ENCODE measurements at places on chromosomes 1 and 21.

- DNase-seq = no peak
These were observed 100.6 kb upstream of the OLIG2 start for GRCh38 chr21:32925098-32925497.

DNA sequence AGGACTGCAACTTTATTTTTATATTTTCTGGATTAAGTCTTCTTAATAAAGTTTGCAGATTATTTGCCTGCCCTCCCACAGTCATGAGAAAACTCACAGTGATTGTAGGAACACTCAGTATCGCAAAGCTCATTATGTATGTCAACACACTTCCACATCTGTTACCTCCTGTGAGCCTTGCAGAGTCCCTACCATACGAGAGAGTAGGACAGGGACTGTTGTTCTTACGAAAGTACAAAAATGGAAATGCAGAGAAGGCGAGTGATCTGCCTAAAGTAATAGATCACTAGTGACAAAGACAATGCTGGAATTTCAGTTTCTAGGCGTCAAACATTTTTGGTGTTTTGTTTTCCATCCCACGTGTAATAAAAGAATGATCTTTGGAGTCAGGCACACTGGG, 131.7 kb downstream of the SYT2 start:
- no peak for DNase-seq

DNA sequence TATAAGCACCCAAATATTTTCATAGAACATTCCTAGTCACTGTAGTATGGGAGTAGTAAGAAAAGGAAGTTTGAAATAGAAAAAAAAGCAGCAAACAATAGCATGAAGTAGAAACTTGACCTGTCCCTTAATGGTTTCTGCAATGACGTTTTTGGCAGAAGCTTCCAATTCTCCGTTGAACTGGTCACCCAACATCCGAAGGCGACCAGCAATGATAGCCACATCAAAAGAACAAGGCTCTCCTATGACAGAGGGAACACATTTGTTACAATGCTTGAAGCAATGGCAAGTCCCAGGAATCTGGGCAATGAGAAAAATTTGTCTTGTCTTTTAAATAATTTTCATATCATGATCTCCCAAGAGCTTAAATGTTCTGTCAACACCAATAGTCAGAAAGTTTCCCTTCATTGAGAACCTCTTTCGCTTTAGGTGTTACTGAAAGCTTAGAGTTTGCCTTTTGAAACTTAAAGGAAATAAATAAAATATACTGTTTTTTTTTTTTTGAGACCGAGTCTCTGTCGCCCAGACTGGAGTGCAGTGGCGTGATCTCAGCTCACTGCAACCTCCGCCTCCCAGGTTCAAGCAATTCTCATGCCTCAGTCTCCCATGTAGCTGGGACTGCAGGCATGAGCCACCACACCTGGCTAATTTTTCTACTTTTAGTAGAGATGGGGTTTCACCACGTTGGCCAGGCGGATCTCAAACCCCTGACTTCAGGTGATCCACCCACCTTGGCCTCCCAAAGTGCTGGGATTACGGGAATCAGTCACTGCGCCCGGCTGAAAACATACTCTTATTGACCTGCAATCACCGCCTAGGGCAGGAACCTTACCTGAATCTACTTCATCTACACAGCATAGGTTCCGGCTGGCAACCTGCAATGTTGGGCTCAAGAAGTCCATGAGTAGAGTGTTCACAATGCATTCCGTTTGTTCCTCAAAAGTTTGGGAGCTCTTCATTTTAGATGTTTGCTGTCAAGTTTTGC, 672 bp downstream of the BCL2L15 start:
- no peak for DNase-seq

GRCh38 chr1:193525917-193526710, 339.7 kb upstream of the B3GALT2 start:
- no peak for DNase-seq

DNA sequence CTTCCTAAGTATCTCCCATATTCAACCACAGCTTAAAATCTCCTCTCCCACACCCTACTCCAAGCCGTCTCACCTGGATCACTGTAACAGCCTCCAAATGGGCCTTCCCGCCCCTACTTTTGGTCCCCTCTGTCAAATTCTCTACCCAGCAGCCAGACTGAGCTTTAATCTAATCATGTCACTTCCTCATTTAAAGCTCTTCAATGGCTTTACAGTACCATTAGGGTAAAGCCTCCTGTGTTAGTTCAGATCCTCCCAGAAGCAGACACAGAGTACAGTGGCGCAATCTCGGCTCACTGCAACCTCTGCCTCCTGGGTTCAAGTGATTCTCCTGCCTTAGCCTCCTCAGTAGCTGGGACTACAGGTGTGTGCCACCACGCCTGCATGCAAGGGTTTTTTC, 46.8 kb upstream of the PSEN2 start:
- no peak for DNase-seq

GRCh38 chr1:205934788-205935187, 8.5 kb downstream of the SLC26A9 start:
- DNase-seq = no peak

GRCh38 chr1:92461364-92462097, 25.2 kb downstream of the GFI1 start:
- no peak for DNase-seq

DNA sequence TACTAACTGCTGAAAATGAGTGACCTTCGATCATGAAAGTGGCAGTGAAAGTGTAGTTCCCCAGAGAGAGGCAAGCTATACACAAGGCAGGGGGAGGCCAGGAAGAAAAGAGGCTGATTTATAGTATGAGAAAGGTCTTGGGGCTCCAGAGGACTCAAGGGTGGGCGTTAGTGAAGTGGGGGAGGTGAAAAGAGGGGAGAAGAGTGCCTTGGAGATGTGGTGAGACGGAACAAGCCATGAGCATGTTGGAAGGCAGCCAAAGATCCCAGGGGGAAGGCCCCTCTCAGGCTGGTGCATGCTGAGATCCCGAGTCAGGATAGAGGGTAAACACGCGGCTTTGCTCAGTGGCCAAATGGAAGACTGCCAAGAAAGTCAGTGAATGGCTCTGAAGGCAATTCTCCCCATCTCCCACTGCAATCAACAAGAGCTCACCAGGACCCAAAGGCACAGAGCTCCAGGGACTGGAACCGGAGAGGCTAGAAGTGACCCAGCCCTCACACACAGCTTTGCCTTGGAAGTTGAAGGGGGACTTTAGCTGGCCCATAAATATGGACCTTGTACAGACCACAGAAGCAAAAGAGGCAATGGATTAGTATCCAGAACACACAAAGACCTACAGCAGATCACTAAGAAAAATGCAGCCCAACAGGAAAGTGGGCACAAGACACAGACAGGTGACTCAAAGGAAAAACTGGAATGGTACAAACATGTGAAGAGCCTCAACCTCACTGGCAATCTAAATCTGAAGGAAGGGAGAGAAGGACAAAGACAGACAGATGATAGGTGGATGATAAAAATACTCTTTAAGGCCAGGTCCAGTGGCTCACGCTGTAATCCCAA, 49.6 kb downstream of the HSF2BP start:
- DNase-seq = no peak

DNA sequence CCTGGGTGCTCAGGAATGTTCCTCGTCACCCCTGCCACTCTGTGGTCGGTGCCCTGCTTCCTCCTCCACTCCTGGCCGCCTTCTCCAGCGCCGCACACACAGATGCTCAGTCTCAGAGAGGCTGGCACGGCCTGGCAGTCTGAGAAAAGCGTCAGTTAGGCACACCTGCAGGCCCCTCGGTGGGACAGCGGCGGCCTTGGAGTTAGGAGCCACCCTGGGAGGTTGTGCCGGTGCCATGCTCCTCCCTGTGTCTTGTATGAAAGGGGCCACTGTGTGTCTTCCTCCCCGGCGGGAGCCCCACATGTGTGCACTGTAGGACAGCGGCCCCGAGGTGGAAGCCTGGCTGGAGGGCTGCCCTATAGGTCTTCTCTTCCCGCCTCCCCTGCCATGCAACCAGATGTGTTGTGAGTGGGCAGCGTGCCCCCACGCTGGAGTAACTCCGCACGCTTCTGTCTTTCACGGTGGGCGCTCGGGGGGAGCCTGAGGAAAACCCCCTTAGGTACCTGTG, 145.2 kb downstream of the PGBD5 start:
- DNase-seq = no peak

DNA sequence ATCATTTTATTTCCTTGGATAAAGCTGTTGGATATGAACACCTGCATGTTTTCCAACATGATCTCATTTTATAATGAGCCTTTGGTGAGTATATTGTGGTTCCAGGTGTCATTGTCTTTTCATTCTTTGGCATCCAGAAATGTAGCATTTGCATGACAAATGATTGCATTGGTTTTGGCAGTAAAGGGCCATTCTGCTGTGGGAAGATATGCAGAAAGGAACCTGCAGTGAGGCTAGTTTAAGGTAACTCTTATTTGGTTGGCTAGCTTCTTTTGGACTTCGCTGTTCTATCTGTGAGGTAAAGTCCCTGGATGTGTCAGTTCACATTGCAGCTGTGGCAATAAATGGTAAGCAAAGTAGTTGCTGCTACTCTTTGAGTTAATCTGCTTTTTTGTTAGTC, 343.0 kb downstream of the AMY1C start:
- DNase-seq = no peak

DNA sequence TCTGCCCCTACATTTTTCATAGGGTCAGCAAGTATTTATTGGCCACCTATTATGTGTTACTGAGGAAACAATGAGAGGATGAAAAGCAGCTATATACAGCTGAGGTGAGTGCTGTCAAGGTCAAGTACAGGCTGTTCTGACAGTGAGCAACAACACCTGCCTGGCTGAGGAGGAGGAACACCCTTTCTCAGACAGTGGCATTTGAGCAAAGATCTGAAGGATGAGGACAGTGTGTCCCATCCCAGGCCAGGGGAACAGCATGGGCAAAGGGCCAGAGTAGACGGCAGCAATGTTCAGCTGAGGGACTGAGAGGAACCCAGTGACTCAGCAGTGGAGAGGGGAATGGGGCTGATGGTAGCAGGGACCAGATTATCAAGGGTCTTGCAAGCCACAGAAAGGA, 101.0 kb downstream of the ELAVL4 start:
- DNase-seq = no peak

- no peak for DNase-seq
These were observed 467.0 kb upstream of the USP24 start for GRCh38 chr1:55682198-55682597.

DNA sequence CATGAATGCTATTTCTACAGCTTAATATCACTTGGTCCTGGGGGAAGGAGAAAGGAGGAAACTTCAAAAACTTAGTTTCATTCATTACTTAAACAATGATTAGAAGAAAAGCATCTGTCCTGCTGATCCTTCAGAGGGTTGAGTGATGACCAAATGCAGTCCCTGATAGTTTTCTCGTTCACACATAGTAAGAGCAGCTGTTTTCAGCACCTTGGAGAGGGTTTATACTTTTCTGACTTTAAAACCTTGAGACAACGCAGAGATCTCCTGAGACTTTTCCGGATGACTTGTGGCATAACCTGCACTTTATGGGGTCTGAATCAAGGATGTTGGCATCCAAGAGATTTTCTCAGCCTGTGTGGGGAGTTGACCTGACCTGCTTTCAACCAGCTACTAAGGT, 94.0 kb upstream of the KCND3 start:
- DNase-seq = no peak

DNA sequence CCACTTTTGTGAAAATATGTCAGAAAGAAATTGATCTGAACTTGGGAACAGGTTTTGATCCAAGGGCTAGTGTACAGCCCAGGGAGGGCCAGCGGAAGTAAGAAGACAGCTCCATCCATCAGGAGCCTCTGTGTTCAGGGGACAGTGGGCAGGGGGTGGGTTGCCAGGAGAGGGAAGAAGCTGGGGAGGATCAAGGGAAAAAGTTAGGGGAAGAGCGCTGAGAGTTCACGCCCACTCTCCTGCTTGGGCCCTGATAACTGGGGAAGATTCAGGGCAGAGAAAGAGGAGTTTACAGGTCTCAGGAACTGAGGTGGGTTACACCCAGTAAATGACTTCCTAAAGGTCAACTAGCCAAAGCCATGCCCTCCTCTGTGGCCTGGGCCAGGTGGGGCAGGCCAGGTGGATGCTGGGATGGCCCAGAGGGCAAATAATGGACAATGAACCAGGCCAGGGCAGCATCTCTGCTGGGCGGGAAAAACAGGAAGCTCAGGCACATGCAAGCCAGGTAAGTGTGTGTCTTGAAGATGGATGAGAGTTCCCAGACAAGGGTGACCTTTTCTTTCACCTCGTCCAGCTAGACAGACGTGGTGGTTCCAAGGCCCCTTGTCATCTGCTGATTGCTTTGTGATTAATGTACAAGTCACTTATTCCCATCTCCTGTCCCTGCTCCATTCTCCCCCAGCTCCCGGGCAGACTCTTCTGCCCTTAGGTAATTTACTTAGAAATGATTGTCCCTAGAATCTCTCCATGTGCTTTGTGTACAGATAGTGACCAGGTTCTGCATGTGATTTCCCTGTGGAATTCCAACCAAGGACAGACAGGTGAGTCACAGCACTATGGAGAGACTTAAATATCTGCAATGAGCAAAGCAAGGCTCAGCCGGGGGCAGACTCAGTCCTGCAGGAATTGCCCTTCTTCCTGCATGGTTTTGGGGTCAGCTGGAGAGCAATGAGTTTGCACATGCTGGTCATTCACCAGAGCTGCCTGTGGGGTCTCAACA, 57.0 kb downstream of the MDM4 start:
- DNase-seq = no peak

- DNase-seq = no peak
These were observed 88.1 kb upstream of the CACYBP start for GRCh38 chr1:174911606-174912005.

- DNase-seq = no peak
These were observed 271.6 kb downstream of the TRABD2B start for GRCh38 chr1:47725511-47725991.

GRCh38 chr1:64515427-64515826, 45.5 kb downstream of the CACHD1 start:
- DNase-seq = peak; percentile 54

DNA sequence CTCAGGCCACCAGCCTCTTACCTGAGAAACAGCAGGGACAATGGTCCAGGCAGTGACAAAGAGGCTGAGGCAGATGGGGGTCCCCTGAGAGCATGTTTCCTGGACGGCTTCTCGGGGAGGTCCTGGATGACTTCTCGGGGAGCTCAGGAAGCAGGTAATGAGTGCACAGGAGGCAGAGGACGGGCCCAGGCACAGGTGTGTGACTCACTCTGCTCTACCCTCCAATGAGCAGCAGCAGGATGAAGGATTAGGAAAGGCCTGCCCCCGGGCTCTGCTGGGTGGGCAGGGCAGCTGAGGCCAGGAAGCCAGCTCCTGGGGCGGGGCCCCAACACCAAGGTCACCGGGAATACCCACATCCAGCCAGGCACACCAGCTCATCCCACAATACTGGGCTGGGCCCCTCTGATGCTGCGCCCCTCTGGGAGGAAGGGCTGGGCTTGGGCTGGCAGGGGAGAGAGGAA, 17.2 kb upstream of the PTAFR start:
- no peak for DNase-seq

- DNase-seq = peak; percentile 91
These were observed 12.6 kb downstream of the HSF2BP start for GRCh38 chr21:43646550-43647260.

- no peak for DNase-seq
These were observed 249.0 kb downstream of the PTPRC start for GRCh38 chr1:198887866-198888265.

Data from GM03348 (cell line).